ENCODE measurements at places on chromosomes 4 and X.

DNA sequence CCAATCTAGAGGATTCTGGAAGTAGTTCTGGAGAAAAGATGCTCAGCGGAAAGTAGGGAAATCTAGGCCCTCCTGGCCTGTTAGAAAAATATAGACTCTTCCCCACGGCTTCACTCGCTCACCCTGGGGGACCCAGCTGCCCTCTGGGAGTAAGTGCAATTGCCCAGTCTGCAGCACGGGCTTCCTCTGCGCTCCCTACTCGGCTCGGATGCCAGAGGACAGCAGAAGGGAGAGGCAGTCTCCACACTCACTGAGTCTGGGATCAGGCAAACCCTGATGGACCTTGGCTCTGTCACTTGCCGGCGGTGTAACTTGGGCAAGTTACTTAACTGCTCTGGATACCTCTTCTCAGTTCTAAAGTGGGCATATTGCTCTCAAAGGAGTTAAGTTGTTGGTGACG, 2.1 kb downstream of the SHISA3 start:
- no peak for DNase-seq

DNA sequence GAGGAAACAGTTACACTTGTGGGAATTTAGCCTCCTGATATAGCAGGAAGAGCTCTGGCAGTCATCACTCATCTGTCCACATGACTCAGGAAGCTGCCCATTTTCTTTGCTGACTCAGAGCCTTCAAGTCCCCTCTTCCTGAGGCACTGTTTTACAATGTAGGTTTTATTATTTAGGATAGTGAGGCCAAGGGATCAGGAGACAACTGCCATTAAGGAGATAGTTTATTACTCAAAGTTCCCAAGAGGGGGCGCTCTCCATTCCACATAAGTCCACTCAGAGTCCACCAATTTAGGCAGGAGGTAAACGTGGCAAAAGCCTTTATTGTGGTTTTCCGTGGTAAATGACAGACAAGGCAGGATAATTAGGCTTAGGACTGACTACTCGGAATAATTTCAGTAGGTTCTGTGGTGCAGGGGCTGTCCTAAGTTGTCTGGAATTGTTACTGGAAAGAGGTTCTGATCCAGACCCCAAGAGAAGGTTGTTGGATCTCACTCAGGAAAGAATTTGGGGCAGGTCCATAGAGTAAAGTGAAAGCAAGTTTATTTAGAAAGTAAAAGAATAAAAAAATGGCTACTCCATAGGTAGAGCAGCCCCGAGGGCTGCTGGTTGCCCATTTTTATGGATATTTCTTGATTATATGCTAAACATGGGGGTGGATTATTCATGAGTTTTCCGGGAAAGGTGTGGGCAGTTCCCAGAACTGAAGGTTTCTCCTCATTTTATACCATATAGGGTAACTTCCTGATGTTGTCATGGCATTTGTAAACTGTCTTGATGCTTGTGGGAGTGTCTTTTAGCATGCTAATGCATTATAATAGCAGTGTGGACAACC, 96.0 kb upstream of the RAB40AL start:
- DNase-seq, result no peak

DNA sequence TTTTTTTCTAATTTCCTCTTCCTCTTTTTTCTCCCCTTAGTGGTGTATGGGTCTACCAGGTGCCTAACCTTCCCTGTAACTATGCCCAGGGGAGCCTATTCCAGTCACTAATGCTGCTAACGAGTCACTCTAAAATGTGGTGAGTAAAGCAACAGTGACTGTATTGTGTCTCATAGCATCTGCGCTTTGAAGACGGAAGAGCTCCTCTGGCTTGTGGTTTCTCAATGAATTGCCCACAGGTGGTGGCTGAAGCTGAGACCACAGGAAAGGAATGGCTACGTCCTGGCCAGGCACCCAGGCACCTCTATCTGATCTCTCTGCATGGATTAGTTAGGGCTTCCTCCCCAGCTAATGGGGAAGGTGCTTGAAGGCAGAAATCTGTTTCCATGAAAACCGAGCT, 763.5 kb upstream of the FRG1 start:
- no peak for DNase-seq

DNA sequence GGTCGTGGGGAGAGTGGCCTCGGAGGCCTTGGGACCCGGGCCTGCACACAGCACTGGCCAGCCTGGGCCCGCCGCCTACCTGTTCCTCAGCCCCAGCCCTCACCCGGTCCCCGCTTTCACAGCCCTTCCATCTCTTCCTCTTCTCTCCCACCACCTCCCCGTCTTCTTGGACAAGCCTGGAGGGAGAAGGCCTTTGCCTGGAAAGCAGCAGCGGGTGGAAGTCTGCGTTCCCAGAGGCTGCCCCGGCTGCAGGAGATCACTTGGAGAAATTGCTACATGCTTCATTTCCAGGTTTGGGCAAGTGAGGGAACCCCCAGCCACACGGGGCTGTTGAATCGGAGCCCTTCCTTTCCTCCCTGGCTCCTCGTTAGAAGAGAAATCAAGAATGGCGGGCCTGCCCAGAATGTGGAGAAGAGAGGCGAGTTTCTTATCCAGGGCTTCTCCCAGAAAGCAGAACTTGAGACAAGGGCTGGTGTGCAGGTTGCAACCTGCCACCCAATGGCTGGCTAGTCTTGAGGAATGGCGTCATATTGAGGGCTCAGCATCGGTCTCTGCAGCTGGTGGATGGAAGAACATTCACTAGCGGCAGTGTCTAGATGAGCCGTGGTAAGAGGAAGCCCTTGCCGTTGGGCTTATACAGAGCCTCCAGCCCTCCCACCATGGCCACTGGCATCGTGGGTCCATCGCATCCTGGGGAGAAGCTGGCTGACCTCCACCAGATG, 1.2 kb upstream of the PDZD4 start:
- DNase-seq, result no peak

DNA sequence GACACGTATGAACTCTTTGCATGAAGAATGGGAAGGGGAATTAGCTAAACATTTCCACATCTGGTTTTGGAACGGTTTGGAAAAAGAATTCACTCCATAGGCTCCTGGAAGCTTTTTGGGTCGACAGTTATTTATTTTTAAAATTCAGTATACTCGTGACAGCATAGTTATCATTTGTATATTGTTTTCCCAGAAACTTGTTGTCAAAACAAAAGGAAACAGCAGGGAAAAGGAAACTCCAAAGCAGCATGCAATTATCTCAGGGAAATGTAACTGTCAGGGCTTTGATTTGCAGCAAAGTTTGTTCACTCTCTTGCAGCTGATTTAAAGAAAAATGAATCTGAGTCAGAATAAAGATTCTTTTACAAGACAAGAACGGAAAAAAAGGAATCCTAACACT, 86.5 kb downstream of the PLAC1 start:
- DNase-seq, result peak; percentile 48

DNA sequence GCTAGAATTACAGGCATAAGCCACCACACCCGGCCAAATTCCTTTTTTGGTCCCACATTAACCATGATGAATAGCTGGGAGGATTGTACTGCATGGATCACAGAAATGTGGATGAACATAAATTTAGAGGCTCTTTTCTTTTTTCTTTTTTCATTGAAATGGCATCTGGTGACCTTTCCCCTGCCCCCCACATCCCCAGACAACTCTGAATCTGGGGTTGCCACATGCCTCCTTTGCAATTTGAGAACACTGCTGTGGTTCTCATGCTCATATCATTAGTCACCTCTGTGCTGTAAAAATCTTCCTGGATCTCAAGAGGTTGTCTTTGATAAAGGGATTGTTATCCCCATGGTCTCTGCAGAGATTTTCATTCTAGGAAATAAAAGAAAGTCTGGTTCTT, 22.8 kb upstream of the FMR1NB start:
- DNase-seq, result no peak

GRCh38 chr4:173998471-173999144, 284.9 kb downstream of the FBXO8 start:
- no peak for DNase-seq

GRCh38 chr4:136793848-136794247, 738.4 kb downstream of the PCDH18 start:
- DNase-seq, result no peak

- no peak for DNase-seq
Measured at GRCh38 chr4:7632971-7633370, 198.2 kb upstream of the PSAPL1 start.

- no peak for DNase-seq
Measured at GRCh38 chr4:138868562-138868961, 147.0 kb upstream of the NOCT start.

- DNase-seq, result peak; percentile 75
Measured at GRCh38 chrX:18886344-18887161, 97.4 kb downstream of the PHKA2 start.

DNA sequence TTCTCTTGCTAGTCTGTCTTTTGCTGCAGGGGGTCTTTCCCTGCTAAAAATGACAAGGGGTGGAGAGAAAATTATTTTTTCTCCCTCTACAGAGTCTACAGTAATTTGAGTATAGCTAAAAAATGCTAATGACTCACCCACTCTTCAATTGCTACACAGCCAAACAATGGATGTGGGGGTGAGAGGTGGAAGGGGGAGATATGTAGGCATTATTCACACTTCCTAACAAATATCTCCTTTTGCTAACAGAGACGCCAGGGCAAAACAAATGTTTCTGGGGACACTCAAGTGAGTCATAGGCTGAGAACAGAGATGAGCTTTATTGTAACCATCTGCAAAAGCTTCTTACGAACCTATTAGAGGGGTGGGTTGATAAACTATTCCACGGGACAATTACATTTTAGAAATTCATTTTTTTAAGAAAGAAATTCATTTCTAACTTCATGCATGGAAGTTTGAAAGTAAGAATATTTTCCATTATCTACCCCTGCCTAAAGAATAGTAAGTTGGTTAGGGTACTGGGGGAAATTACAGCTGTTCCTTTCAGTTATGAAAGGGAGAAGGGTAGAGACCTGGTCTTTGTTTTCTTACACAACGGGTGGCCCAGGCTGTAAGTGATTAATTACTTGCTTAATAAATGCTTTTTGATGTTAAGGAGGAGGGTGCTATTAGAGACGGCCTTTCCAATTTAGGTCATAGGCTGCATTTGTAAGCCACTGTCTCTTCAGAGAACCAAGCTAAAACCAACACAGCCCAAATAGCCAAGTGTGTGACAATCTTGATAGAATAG, 12.8 kb downstream of the SCD5 start:
- no peak for DNase-seq

- peak; percentile 81 for DNase-seq
Measured at GRCh38 chr4:108018040-108018883, 28.6 kb downstream of the HADH start.

- no peak for DNase-seq
Measured at GRCh38 chr4:6885953-6886557, 23.6 kb upstream of the TBC1D14 start.

GRCh38 chr4:66279084-66279483, 608.8 kb upstream of the EPHA5 start:
- no peak for DNase-seq

DNA sequence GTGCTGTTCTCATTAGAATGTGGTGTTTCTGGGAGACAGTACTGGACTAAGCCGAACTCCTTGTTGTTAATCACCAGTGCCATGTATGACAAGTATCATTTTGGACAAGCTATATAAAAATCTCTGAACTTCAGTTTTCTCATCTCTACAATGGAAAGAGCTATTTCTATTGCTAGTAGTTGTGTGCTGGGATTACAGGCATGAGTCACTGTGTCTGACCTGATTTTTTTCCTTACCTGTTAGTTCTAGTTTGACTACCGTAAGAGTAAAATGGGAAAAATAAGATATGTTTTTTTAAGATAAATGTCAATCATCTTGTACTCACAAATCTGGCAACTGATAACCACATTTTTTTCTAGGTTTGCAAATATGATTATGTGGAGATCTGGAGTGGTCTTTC, 192.3 kb downstream of the TLL1 start:
- DNase-seq, result no peak

DNA sequence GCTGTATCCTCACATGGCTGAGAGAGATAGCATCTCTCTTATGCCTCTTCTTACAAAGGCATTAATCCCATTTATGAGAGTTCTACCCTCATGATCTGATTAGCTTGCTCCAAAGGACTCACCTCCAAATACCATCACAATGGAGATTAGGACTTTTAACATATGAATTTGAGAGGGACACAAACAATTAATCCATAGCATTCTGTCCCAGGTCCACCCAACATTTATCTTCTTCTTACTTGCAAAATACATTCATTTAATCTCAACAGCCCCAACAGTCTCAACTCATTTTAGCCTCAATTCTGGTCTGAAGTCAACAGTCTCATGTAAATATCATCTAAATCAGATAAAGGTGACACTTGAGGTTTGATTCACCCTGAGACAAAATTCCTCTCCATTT, 555.4 kb downstream of the RAB28 start:
- DNase-seq, result no peak

GRCh38 chrX:1592470-1593142, 1.2 kb downstream of the AKAP17A start:
- DNase-seq, result peak; percentile 28

DNA sequence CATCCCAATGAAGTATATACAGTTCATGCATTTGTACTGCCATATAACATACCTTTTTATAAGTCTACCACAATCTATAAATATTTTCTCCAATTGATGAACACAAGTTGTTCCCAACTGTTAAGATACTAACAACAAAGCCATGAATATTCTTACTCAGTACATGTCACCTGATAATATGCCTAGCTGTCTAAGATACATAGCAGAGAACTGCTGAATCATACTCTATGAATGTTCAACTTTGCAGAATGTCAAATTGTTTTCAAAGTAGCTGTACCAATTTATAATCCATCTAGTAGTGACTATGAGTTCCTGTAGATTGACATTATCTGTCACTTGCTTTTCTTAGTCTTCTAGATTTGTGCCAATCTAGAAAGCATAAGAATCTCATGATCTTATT, 84.9 kb downstream of the RAB28 start:
- no peak for DNase-seq

GRCh38 chrX:132737743-132738142, 220.7 kb downstream of the HS6ST2 start:
- no peak for DNase-seq

DNA sequence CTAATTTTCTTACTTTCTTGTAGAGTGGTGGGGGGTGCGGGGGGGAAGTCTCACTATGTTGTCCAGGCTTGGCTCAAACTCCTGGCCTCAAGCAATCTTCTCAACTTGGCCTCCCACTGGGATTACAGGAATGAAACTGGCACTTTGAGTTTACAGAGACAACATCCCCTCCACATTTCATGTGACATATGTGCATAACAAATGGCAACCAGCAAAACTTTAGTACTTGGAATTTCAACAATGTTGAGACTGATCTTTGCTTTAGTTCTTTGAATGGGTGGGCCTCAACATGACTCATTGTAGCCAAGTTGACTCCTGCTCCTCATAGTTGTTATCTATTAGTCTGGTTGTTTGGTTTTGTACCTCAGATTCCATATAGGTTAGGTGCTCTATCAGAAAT, 11.4 kb upstream of the FMR1 start:
- DNase-seq, result no peak

GRCh38 chr4:20698382-20698781, 1.9 kb upstream of the PACRGL start:
- no peak for DNase-seq

DNA sequence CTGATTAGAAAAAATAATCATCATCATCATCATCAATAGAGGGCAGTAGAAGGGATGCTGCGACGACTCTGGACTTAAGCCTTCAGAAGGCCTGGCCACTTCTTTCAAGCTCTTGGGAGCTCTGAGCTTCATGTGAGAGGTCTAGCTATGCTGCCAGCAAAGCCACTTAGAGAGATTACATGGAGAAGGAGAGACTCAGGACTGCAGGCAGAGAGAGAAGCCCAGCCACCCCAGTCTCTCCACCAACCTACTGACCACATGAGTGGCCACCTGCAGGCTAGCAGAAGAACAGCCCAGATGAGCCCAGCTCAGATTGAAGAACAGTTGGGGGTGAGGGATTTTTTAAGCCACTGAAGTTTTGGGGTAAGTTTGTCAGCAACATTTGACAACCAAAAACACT, 17.1 kb upstream of the TMEM150C start:
- no peak for DNase-seq

GRCh38 chrX:110182362-110182761, 135.5 kb downstream of the AMMECR1 start:
- no peak for DNase-seq
